Astrocyte of the spinal cord (primary cell): ENCODE measurements at places on chromosomes 3 and 15.
A peak's percentile ranks its signal among the peaks of the same experiment; 100 is the strongest.

DNA sequence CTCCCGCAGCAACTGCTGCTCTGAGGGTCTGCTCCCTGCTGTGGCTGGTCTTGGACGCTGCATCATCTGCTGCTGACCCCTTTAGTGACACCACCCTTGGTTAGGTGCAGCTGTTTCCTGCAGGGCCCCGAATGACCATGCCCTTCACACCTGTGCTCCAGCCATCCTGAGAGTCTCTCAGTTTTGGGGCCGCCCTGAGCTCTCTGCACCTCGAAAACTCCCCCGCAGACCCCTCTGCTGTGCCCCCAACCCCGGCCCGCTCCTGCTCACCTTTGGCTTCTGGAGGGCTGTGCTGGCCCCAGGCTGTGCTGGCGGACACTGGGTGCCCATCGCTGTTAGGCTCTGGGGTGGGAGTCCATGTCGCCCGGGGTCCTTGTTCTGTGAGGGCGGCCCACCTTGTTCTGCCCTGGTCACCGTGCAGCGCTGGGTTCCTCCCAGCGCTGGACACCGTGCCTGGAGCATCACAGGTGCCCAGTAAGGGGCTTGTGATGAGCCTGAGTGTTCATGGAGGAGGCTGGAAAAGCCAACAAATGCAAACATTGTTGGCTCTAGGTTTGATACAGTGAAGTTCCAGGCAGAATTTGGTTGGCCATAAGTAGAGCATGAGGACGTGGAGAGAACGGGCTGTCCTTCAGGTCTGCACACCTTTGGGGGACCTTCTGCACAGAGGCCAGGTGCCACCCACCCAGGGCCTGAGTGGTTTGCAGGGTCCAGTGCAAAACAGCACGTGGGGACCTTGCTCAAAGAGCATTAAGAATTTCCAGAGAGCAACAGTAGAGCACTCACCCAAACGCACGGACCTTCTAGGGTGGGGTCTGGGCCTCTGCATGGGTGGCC, 12.3 kb downstream of the ABTB1 start:
- DNase-seq, result no peak

GRCh38 chr3:194906970-194907629, 221.4 kb downstream of the FAM43A start:
- no peak for DNase-seq

DNA sequence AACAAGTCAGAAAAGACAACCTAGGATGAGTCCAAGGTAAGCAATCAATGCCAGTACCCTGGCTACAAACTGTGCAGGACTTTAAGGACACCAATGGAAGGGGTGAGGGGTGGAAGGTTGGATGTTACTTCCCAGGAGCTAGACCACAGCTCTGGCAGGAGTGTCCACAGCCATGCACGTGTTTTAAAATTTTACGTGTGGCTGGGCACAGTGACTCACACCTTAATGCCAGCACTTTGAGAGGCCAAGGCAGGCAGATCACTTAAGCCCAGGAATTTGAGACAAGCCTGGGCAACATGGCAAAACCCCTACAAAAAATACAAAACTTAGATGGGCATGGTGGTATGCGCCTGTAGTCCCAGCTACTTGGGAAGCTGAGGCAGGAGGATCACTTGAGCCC, 14.7 kb upstream of the HDC start:
- peak; percentile 6 for DNase-seq

DNA sequence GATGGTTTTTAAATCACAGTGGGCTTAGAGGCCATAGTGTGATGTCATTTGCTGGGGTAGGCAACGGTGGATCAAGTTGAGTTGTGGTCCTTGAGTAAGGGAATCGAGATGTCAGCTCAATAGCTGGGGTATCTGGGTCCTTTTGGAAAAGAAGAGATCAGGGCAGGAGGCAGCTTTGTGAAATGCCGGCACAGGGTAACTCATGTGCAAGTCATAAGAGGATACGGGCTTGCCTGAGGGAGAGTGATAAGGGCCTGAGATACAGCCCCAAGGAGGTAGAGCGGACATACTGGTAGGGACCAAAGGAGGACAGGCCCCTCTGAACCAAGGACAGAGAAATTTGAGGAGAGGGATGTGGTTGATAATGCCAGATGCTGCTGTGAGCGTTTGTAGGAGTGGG, 4.2 kb upstream of the FAM131A start:
- DNase-seq, result no peak

GRCh38 chr15:99095626-99096025, 9.3 kb upstream of the SYNM start:
- no peak for DNase-seq

DNA sequence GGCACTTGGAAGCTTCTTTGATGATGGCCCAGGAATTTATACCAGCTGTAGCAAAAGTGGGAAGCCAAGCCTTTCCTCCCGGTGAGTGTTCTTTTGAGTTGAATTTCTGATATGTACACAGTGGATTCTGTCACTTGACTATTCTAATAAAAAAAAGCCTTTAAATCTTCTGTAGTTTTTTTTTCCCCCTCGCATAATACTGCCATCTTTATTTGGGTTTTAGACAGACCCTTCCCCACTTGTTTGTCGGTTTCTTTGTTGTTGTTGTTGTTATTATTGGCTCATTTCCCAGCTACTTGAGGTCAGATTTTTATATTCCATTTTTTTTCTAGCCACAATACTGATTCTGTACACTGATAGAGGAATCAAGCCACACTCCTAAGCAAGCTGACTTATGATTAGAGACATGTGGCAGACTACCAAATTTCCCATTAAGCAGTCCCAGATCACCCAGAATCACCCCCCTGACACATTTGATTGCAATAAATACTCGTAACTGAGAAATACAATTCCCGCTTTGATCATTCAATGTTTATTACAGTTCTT, 122.4 kb upstream of the IL12A start:
- DNase-seq, result peak; percentile 32

- DNase-seq, result no peak
These were observed 309.1 kb upstream of the TLE3 start for GRCh38 chr15:70406617-70407335.

DNA sequence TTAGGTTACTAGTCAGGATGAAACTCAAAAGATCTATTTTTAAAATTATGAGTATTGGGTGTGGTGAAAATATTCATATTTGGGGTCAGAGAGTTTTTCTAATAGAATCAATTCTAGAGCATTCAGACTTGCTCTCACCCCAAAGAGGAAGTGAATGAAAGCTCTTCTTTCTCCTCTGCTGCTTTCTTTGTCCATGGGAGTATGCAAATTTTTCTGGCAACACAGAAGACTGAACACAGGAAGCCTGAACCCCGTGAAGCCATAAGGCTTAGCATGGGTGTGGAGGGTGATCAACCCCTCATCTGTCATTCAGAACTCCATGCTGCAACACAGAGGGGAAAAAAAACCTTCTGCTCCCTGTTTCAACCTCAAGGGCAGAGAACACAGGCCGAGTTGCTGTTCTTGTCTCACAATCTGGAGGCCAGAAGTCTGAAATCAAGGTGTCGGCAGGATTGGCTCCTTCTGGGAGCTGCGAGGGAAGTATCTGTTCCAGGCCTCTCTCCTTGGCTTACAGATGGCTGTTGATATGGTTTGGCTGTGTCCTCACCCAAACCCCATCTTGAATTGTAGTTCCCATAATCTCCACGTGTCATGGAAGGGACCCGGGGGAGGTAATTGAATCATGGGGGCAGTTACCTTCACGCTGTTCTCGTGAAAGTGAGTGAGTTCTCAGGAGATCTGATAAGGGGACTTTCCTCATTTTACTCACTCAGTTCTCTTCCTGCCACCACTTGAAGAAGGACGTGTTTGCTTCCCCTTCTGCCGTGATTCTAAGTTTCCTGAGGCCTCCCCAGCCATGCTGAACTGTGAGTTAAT, 33.7 kb upstream of the CD47 start:
- DNase-seq, result no peak

DNA sequence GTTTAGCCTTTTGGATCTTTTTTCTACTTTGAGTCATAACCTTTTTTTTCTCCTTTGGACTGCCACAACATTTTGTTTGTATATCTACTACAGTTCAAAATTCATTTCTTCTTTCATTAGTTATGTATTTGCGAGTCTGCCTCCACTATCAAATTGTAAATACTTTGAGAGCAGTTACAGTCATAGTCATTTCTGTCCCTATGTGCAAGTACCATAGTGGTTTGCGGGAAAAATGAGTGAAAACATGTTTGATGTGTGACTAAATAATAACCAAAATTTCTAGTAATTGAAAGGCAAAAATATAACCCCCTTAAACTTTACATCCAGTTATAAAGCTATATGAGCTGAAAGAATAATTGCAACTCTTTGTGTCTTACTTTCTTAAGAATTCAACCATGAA, 45.8 kb upstream of the CCDC50 start:
- no peak for DNase-seq
